Gastrocnemius medialis (tissue), 4 donors: ENCODE measurements at places on chromosomes 12 and 14. TPM values are rescaled to one million over a fixed set of nuclear protein-coding genes. Genes with fewer than 3 reads are reported as not detected.

Gene SLC2A14
- not detected for total RNA-seq

Gene CHGA
- 0.22 TPM for total RNA-seq

GRCh38 chr12:16913832-16914490 lies 308.0 kb upstream of the LMO3 start:
- no peaks in the 10 kb centered on the region for H3K4me1 ChIP-seq
- no peaks in the 10 kb centered on the region for H3K27me3 ChIP-seq
- H3K4me3 ChIP-seq: no peak overlapping the region
- H3K27ac ChIP-seq: no peak overlapping the region
- no peak for DNase-seq

GRCh38 chr12:100123316-100124095 lies 19.2 kb downstream of the BLTP3B start:
- peaks cover 10% of the 10 kb centered on the region for H3K4me1 ChIP-seq
- no peak for DNase-seq
- H3K27me3 ChIP-seq: no peaks in the 10 kb centered on the region
- H3K4me3 ChIP-seq: no peak overlapping the region
- H3K36me3 ChIP-seq: no peaks in the 10 kb centered on the region

GRCh38 chr14:96434040-96434439 lies 42.1 kb downstream of the AK7 start:
- H3K4me3 ChIP-seq: no peak overlapping the region
- DNase-seq: no peak
- H3K36me3 ChIP-seq: no peaks in the 10 kb centered on the region
- H3K27me3 ChIP-seq: no peaks in the 10 kb centered on the region

Gene KLRB1
- total RNA-seq: not detected

Gene L2HGDH
- 8.6 TPM for total RNA-seq

- peak overlapping the region; percentile 53 for H3K27ac ChIP-seq
- peaks cover 34% of the 10 kb centered on the region for H3K4me1 ChIP-seq
- H3K36me3 ChIP-seq: no peaks in the 10 kb centered on the region
- H3K4me3 ChIP-seq: no peak overlapping the region
- DNase-seq: no peak
Measured at GRCh38 chr12:109458086-109458485, 19.0 kb downstream of the KCTD10 start.

Gene PAH
- 1.2 TPM for total RNA-seq

DNA sequence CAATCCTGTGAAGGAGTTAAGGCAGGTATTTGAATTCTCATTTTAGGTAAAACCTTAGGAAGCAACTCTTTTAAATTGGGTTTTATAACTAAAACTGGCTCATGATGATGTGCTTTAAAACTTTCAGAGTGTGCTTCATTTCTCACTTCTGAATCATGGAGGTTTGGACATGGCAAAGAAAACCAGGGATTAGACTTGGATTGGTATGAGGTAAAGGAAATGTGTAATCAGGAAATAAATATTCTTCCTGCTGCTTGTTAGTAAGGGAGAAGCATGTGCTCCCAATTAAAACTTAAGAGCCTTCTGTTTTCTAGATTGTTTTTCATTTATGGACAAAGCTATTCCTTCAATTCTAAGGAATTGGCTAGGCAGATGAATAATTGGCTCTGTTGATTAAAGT lies 57.4 kb downstream of the FBXO33 start:
- peaks cover 20% of the 10 kb centered on the region for H3K4me1 ChIP-seq
- no peak for DNase-seq
- H3K36me3 ChIP-seq: no peaks in the 10 kb centered on the region
- no peaks in the 10 kb centered on the region for H3K27me3 ChIP-seq
- peak overlapping the region; percentile 82 for H3K27ac ChIP-seq

DNA sequence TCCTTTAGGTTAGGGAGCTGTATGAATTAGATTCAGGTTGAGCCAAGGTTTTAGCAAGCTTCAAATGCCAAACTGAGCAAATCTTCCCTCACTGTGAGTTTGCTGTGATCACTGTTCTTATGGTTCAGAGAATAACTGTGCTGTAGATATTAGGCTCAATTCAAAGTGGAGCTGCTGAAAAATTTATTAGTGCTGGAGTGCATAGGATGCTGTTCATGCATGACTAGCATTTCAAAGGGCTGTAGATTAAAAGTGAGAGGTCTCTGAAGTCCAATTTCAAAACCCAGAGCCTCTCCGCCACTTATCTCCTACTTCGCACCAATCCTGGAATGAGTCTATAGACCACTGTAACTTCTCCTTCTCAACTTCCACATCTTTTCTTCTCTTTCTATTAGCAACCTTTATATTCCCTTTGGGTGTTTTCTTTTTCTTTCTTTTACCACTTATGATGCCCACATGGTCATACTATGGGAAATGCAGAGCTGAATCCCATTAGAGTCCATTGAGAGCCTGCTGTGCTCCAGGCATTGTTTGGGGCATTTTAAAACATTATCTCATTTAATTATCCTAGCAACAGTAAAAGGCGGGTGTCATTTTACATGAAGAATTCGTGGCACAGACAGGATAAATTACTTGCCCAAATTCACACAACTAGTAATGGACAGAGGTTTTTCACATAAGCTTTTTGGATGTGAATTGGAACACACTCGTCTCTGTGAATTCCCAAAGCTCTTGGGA lies 77.5 kb upstream of the EEA1 start:
- DNase-seq: no peak
- H3K4me3 ChIP-seq: no peak overlapping the region
- H3K36me3 ChIP-seq: no peaks in the 10 kb centered on the region
